ENCODE measurements at places on chromosomes 16 and 17.
A peak's percentile ranks its signal among the peaks of the same experiment; 100 is the strongest.

GRCh38 chr16:69064124-69064763 lies 41.2 kb upstream of the HAS3 start:
- DNase-seq, result no peak

DNA sequence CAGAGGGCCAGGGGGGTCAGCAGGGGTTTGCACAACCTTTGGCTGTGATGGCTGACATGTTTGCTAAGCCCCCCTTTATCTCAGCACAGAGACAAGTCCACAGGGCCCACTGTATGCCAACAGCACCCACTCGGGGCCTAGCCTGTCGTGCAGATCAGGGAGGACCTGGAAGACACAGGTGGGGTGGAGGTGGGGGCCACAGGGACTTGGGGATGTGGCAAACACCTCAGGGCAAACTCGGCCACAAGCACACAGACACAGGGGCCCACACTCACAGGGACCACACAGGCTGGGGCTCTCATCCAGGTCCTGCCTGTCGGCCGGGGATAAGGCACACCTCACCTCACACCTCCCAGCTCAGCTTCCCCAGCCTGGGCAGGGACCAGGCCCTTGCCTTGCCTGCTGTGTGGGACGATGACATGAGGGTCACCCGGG lies 87.9 kb downstream of the C16orf78 start:
- DNase-seq, result no peak

GRCh38 chr16:72264771-72265170 lies 92.8 kb upstream of the PMFBP1 start:
- no peak for DNase-seq

- DNase-seq, result no peak
Measured at GRCh38 chr17:4368341-4368740, 1.9 kb upstream of the UBE2G1 start.

GRCh38 chr17:38534498-38534885 lies 71.3 kb downstream of the SRCIN1 start:
- no peak for DNase-seq

GRCh38 chr16:2913603-2914002 lies 1.9 kb downstream of the FLYWCH1 start:
- DNase-seq, result no peak

DNA sequence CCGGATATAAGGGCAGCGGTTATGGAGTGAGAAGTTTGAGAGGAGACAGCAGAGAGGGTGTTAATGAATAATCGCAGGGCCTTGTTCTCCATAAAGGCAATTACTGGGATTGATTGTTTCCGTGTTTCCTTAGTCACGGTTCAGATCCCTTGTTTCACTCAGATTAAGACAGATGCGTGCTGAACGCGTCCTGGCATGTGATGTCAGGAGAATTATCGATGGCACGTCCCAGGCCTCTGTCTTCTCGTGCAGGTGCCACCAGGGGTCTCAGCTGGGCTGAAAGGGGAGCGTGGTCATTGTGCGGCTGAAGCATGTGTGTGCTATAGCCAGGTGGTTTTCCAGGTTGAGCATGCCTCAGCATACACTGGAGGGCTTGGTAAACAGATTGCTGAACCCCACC lies 142.4 kb upstream of the NOL11 start:
- no peak for DNase-seq

DNA sequence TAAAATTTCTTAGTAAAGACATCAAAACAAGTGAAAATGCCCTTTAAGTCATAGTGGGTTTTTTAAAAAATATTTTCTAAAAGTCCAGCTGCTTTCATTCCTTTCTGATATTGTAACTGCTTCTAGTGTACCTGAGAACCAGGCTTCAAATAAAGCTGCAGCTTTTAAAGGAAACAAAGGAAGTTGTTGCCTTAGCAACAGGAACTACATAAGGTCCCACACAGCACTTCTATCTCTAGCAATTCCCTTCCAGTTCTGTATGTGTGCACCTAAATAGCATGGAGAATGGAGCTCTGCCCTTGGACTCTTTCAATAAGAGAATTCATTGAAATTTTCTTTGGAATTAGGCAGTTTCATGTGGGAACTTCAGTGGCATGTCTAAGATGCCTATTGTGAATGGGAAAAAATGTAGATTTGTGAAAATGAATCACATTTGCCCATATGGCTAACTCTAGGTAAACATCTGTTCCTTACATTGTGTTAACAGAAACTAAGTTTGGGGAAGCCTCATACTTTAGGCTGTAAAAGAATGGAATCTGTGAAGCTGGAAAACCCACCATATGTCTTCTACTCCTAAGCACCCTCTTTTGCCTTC lies 206.4 kb downstream of the KIF2B start:
- no peak for DNase-seq

DNA sequence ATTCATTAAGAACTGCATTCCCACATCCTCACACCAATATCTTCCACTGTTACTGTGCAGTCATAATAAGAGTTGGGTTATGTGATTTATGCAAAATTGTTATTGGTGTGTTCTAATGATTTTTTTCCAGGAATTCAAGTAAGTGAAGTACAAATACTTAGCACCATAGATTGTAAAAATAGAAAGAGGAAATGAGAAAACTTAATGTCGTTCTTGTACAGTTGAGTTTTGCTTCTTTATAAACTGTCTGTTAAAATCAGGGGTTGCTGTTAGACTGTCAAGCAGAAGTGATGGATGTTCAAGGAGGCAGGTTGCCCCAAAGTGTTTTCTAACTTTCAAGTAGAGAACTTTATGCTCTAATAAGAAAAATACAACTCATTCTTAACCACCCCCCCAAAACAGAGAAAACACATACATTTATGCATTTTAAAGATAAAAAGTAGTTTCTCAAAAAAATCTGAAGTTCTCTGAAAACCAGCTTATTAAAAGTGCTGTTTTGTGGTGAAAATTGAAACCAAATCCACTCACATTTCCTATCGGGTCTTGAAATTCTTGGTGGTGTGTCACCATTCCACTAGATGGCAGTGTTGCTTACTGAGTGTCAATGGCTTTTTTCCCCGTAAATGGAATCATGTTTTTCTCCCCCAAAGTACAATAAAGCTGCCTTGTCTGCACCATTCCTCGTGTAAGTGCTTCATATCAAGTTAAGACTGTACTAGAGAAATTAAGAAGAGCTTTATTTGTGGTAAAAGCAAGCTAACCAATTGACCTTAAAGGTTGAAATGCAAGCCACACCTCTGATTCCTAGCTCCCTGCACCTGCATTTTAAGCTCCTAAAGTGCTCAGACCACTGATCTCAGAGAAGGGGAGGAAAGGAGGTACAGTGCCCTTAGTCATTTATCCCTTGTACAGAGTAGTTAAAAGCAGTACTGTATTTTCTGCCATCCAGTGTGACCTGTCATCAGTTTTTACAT lies 4.7 kb upstream of the IGSF6 start:
- DNase-seq, result peak; percentile 45

GRCh38 chr16:56903866-56904265 lies 28.1 kb upstream of the HERPUD1 start:
- DNase-seq, result no peak
